WTC11 (cell line): ENCODE measurements at places on chromosomes 1 and 21. TPM values are rescaled to one million over a fixed set of nuclear protein-coding genes. Genes with fewer than 3 reads are reported as not detected.

DNA sequence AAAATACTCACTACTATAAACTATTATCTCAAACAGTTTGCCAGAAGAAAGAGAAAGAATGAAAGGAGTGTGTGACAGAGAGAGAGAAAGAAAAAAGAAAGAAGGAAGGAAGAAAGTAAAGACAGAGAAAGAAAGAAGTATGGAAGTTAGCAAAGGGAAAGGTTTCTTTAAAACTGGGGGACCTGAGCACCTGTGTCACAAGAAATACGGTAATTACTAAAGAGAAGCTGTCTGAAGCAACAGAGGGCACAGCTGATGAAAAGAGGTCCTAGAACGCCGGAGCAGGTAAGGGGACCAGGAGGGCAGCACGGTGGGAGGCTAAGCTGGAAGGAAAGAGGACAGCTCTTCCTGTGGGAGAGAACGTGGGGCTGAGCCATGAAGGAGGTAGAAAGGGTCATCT, 163.6 kb downstream of the DSCAM start:
- H3K4me3 ChIP-seq: no peak overlapping the region
- H3K27me3 ChIP-seq: no peaks in the 10 kb centered on the region
- no peak for DNase-seq

The CLCA1 gene
- total RNA-seq: 0.07 to 0.14 TPM (median 0.11 TPM) in 3 replicates

The CHI3L1 gene
- 0.24 to 0.41 TPM (median 0.27 TPM) in 3 replicates for total RNA-seq

The ZNF326 gene
- 27.8 to 32.7 TPM (median 28.5 TPM) in 3 replicates for total RNA-seq

The KRTAP22-1 gene
- not detected in 3 replicates for total RNA-seq

DNA sequence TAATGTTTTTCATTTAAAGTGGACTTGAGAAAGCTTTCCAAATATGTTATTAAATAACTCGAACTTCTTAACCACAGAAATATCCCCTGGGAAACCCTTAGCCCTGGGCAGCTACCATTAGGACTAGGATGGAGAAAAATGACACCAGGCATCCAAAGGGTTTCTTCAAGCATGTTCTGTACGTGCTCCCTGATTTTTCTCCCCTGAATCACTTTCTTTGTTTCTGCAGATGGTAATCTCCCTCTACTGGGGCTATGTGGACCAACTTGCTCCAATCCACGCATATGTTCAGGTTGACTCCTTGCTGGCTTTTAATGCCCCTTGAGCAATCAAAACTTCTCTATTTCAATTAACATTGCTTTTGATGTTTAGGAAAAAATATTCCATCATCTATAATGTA, 312.7 kb upstream of the C1orf87 start:
- H3K4me3 ChIP-seq: no peak overlapping the region
- no peak overlapping the region for H3K27ac ChIP-seq
- DNase-seq: no peak
- no peaks in the 10 kb centered on the region for H3K27me3 ChIP-seq

DNA sequence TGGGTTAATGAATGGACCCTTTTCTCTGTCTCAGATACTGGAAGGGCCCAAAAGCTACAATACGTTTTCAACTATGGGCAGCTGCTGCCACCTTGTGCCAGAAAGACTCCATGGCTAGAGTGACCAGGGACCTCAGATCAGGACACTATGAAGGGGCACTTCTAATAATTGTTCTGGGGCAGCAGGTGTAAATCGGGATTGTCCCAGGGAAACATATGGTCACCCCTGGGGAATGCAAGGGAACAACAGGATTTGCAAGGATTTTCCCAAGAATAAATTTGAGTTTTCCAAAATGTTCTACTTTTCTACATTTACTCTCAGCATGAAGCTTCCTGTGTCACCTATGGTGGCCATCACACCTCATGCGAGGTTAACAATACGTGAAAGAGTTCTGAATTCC, 12.0 kb upstream of the FCAMR start:
- H3K27me3 ChIP-seq: peaks cover 43% of the 10 kb centered on the region
- no peak overlapping the region for H3K27ac ChIP-seq
- no peaks in the 10 kb centered on the region for H3K36me3 ChIP-seq
- H3K4me1 ChIP-seq: peaks cover 39% of the 10 kb centered on the region

DNA sequence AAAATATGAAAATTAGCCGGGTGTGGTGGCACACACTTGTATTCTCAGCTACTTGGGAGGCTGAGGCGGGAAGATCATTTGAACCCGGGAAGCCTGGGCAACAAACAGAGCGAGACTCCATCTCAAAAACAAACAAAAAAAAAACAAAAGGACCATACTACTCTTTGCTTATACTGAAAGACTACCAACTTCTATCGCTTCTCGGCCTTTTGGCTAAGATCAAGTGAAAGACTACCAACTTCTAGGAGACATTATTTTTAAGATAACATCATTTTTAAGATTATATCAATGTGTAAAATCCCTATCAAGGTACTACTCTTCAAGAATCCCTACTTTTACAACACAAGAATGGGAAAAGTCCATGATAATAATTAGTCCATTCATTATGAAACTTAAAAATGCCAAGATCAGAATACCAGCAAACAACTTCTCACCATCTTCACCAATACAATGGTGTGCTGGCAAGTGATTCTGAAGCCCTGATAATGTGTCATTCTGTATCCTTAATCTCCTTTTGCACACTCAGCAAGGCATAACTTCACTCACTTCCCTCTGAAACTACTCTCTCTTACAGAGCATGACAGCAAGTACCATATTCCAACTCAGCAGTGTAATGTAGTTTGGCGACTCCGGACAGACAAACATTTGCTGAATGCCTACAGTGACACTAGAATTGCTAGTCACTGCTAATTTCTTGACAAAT, 1.7 kb downstream of the PTP4A2 start:
- no peak for DNase-seq
- H3K4me1 ChIP-seq: peaks cover 63% of the 10 kb centered on the region
- peak overlapping the region; percentile 97 for H3K4me3 ChIP-seq
- no peaks in the 10 kb centered on the region for H3K36me3 ChIP-seq
- H3K27me3 ChIP-seq: peaks cover 14% of the 10 kb centered on the region

- H3K36me3 ChIP-seq: no peaks in the 10 kb centered on the region
- no peak for DNase-seq
- H3K4me3 ChIP-seq: no peak within 1 kb of the TSS
- H3K27me3 ChIP-seq: no peaks in the 10 kb centered on the region
Measured at GRCh38 chr1:114695430-114696058, at the start of gene AMPD1. Gene AMPD1, minus strand, starts transcription at chr1:114695546. Its CDS starts 75 bp downstream, at chr1:114695471.

GRCh38 chr1:152806576-152806975, at the start of gene LCE1C:
Gene LCE1C, minus strand, starts transcription at chr1:152806651. Its CDS starts 1,173 bp downstream, at chr1:152805478.
- H3K36me3 ChIP-seq: peaks cover 70% of the 10 kb centered on the region
- H3K27ac ChIP-seq: no peak within 1 kb of the TSS
- no peaks in the 10 kb centered on the region for H3K4me1 ChIP-seq
- DNase-seq: no peak
- H3K4me3 ChIP-seq: no peak within 1 kb of the TSS
- H3K27me3 ChIP-seq: peaks cover 8% of the 10 kb centered on the region

DNA sequence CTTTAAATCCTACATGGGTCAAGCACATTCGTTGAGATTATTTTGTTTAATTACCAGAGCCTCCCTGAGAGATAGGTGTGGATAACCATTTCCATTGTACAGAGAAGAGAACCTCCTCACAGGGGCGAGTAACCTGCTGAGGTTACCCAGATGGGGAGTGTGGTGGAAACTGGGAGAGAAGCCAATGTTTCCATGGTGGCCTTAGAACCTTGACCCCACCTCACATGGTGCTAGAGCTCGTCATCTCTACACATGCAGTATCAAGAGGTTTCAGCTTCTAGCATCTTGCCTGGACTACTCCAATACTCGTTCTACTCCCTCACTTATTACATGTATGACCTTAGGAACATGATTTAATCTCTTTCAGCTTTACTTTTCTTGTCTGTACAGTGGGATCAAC, 4.8 kb downstream of the REG4 start:
- 0 out of 2 replicates have a peak, but pooled peaks cover 3% of the 10 kb centered on the region for H3K4me1 ChIP-seq
- H3K27me3 ChIP-seq: no peaks in the 10 kb centered on the region; the same call in 1 of the 2 replicates
- no peak for DNase-seq

The E2F2 gene
- 4.9 to 5.6 TPM (median 5.4 TPM) in 3 replicates for total RNA-seq

DNA sequence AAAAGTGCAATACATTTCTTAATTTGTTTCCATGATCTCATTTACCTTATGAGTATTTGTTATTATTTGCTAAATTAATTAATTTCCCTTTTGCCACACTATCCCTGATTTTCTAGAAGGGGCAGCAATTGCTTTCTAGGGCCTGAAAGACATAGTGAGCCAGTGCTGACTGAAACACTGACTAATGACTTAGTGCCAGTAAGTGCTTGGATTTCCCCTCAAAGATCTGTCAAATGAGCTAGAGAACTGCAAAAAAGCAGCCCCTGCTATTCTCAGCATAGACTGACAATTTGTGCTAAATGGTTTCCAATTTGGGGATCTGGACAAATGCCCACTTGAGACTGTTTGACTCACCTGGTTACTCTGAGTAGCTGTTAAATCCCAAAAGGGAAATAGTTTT, 35.6 kb upstream of the USH2A start:
- no peak for DNase-seq
- no peak overlapping the region for H3K27ac ChIP-seq
- no peaks in the 10 kb centered on the region for H3K27me3 ChIP-seq
- no peak overlapping the region for H3K4me3 ChIP-seq
- peaks cover 23% of the 10 kb centered on the region for H3K4me1 ChIP-seq

- H3K27me3 ChIP-seq: no peaks in the 10 kb centered on the region; the same call in 1 of the 2 replicates
- peaks cover 39% of the 10 kb centered on the region for H3K4me1 ChIP-seq
Measured at GRCh38 chr1:33170351-33171274, 11.2 kb downstream of the TRIM62 start.

DNA sequence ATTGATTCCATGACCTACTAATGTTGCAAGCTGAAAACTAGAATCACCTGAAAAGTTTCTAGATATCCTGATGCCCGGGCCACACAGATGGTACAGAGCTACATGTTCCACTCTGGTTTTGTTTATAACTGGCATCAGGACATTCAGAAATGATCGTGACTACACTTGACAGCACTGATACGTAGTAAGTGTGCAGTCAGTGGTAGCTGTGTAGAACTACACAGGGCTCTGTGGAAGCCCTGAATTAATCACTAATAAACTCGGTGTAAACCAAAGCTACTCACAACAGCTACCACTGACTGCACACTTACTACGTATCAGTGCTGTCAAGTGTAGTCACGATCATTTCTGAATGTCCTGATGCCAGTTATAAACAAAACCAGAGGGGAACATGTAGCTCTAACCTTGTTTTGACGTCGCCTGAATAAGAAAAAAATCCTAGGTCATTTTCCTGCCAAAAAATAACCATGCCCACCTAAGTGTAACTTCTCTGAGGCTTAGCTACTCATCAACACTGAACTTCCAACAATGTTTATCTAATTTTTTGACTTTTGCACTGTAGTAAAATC, 149.7 kb downstream of the TGFBR3 start:
- DNase-seq: no peak
- H3K27me3 ChIP-seq: no peaks in the 10 kb centered on the region
- H3K36me3 ChIP-seq: peaks cover 4% of the 10 kb centered on the region; the same call in 1 of the 2 replicates

- peaks cover 60% of the 10 kb centered on the region for H3K36me3 ChIP-seq
- H3K27ac ChIP-seq: no peak overlapping the region
- H3K4me1 ChIP-seq: peaks cover 7% of the 10 kb centered on the region
- no peaks in the 10 kb centered on the region for H3K27me3 ChIP-seq
Measured at GRCh38 chr1:117110774-117111173, 10.8 kb downstream of the TRIM45 start.

DNA sequence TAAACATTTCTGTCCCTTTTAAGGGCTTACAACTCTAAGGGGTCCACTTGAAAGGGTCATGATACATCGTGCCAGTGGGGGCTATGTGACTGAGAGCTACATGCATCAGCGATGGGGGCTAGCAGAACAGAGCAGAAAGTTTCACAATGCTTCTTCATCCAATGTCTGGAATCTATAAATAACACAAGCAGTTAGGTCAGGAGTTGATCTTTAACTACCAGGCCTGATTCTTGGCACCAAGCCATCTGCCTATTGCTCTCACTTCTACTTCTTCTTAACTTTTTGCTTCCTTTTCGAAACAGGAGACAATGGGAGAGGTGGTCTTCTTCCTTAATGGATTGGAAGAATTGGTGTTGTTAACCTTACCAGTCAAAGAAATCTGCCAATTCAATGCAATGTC, 410.0 kb downstream of the TGFB2 start:
- H3K27ac ChIP-seq: no peak overlapping the region
- no peaks in the 10 kb centered on the region for H3K36me3 ChIP-seq
- H3K4me1 ChIP-seq: peaks cover 6% of the 10 kb centered on the region; the same call in 1 of the 2 replicates
- H3K4me3 ChIP-seq: no peak overlapping the region
- DNase-seq: no peak

DNA sequence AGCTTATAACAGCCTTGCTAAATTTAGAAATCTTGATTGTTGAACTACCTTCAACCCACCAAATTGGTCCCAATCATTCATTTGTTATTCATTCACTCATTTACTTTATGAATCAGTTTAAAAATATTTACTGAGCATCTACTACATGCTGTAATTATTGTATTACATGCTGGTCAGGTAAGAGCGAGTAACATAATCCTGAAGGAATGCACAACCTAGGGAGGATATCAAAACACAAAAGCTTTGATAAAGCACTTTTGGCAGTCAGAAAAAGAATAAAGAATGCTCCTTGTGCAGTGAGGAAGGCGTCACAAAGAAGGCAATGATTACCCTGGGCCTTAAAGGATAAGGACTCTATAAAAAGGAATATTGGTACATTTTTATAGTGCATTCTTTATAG, 518.9 kb upstream of the NR5A2 start:
- H3K4me1 ChIP-seq: peaks cover 18% of the 10 kb centered on the region
- H3K27ac ChIP-seq: no peak overlapping the region
- no peaks in the 10 kb centered on the region for H3K36me3 ChIP-seq
- DNase-seq: no peak
- H3K27me3 ChIP-seq: no peaks in the 10 kb centered on the region

GRCh38 chr1:188128761-188129160, 1300.0 kb downstream of the PLA2G4A start:
- H3K4me1 ChIP-seq: no peaks in the 10 kb centered on the region; the same call in 1 of the 2 replicates
- H3K27me3 ChIP-seq: no peaks in the 10 kb centered on the region
- DNase-seq: no peak
- H3K36me3 ChIP-seq: no peaks in the 10 kb centered on the region
- no peak overlapping the region for H3K4me3 ChIP-seq

The UTP25 gene
- 4.8 to 5.5 TPM (median 5.3 TPM) in 3 replicates for total RNA-seq

The CCDC181 gene
- total RNA-seq: 1.5 to 3.3 TPM (median 2.8 TPM) in 3 replicates

DNA sequence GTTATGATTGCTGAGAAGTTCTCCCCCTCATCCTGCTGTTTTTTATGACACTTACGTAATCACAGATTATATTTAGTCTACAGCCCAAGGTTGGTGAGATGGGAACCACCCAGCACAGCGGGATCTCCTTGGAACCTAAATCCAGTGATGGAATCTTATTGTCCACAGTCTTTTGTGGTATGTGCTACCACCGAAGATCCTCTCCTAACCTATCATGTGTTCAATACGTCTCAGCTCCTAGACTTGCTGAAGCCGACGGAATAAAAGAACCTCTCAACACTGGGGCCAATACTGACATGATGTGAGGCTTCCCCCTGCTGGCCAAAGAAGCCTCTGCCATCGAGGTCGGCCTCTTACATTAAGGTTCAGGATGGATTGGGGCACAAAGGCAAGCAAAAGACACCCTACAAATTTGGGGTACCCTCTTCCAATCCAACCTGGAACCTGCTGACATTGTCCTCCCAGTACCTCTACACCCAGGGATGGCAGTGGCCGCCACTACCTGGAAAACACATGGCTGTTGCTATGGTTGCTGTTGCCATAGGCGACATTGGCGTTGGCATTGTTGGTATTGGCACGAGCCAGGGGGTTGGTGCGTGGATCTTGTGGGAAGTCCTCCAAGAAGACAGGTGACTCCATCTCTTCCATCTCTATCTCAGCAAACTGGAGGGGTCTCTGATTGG, 19.4 kb upstream of the KIF21B start:
- H3K27me3 ChIP-seq: no peaks in the 10 kb centered on the region; the same call in 1 of the 2 replicates
- peak; percentile 70 for DNase-seq
- no peaks in the 10 kb centered on the region for H3K36me3 ChIP-seq
- no peak overlapping the region for H3K4me3 ChIP-seq
